ENCODE measurements at places on chromosomes 16 and 17. TPM values are rescaled to one million over a fixed set of nuclear protein-coding genes. Genes with fewer than 3 reads are reported as not detected.

Gene PER1
- 64.6 TPM for total RNA-seq

Gene CPHXL2
- not detected for total RNA-seq

Gene C16orf74
- 2.6 TPM for total RNA-seq

Gene CHST6
- total RNA-seq = 4.0 TPM

Gene VTN
- 0.25 TPM for total RNA-seq

Gene DEXI
- total RNA-seq = 37.3 TPM

Gene TSR1
- total RNA-seq = 25.6 TPM

Gene CCL4L2
- not detected for total RNA-seq

Gene NUP93
- total RNA-seq = 84.1 TPM

Gene MYOCD
- not detected for total RNA-seq

Gene PRDM7
- not detected for total RNA-seq

Gene BAHCC1
- 111 TPM for total RNA-seq

Gene OTOA
- total RNA-seq = not detected

Gene HOXB1
- total RNA-seq = not detected

Gene ADAMTS18
- total RNA-seq = 1.7 TPM

Gene CES4A
- total RNA-seq = 3.6 TPM

Gene NDUFAB1
- total RNA-seq = 76.0 TPM

Gene ABI3
- not detected for total RNA-seq

Gene TEX19
- total RNA-seq = not detected

Gene HIGD1B
- 1.1 TPM for total RNA-seq

Gene WFDC1
- total RNA-seq = 0.93 TPM

Gene SAP30BP
- 115 TPM for total RNA-seq

Gene SULT1A1
- 0.54 TPM for total RNA-seq

Gene C17orf67
- not detected for total RNA-seq

Gene USP36
- total RNA-seq = 45.3 TPM

Gene SLC35B1
- 123 TPM for total RNA-seq

Gene DRC7
- total RNA-seq = not detected

Gene AANAT
- total RNA-seq = 0.39 TPM

Gene GP1BA
- total RNA-seq = 0.47 TPM

Gene PERCC1
- total RNA-seq = not detected

Gene USP7
- total RNA-seq = 167 TPM

Gene DPEP2
- not detected for total RNA-seq

Gene TGFB1I1
- total RNA-seq = 19.2 TPM

Gene SULT1A3
- total RNA-seq = 15.8 TPM

Gene SLC5A11
- not detected for total RNA-seq

Gene STH
- total RNA-seq = 4.1 TPM

Gene G6PC1
- total RNA-seq = not detected

Gene ITGAL
- total RNA-seq = not detected

Gene HASPIN
- total RNA-seq = 2.3 TPM

Gene METTL26
- 63.6 TPM for total RNA-seq

Gene CCL2
- total RNA-seq = not detected

Gene ASGR1
- 29.0 TPM for total RNA-seq

Gene CENPV
- 178 TPM for total RNA-seq

Gene TMEM106A
- total RNA-seq = 2.3 TPM

Gene NUP88
- 74.5 TPM for total RNA-seq

Gene IFT20
- 43.9 TPM for total RNA-seq

Gene SLC43A2
- 31.3 TPM for total RNA-seq

Gene C17orf78
- not detected for total RNA-seq

Gene WNT9B
- not detected for total RNA-seq

Gene IL17C
- total RNA-seq = not detected

Gene NPB
- total RNA-seq = 0.96 TPM

Gene LRRC46
- 1.3 TPM for total RNA-seq

Gene PLD6
- total RNA-seq = 1.1 TPM

Gene PRAC2
- total RNA-seq = not detected

Gene ABCA9
- total RNA-seq = 0.61 TPM

Gene BANP
- total RNA-seq = 25.5 TPM

Gene COX6A2
- total RNA-seq = not detected
